ENCODE measurements at places on chromosomes 1 and 21.

DNA sequence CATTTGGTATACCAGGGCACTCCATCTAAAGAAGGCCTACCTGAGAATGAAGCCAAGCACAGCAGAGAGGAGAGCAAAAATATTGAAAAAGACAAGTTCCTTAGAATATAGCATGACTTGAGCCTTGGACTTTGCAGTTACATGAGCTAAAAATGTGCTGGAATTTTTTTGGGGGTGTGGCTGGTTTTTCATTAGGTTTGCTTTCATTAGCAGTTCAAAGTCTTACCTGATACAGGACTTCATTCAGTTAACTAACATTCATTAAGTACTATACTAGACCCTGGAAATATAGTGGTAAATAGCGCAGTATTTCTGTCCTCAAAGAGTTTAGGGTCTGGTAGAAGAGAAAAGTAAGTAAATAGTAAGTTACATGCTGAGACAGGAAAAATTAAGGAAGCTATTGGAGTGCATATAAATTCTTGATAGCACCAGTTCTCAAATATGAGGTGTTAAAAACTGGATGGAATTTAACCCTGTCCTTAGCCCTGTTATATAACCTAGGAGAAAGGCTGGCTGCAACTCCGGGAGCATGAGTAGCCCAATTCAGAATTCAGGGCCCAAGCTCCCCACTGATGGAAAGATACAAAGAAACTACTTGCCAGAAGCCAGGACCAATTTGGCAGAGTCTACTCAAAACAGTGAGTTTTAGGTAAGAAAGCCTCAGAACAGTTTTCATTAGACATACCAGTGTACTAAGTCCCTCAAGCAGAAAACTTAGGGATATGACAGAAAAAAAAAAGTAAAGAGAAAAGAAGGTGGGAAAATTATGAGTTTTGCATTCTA lies 3.1 kb upstream of the DOCK7 start:
- DNase-seq: no peak

- no peak for DNase-seq
Observed at GRCh38 chr1:240611619-240612480, at the start of gene GREM2. Gene GREM2 (minus strand): TSS chr1:240612155. CDS start chr1:240493475, 118,680 bp downstream.

DNA sequence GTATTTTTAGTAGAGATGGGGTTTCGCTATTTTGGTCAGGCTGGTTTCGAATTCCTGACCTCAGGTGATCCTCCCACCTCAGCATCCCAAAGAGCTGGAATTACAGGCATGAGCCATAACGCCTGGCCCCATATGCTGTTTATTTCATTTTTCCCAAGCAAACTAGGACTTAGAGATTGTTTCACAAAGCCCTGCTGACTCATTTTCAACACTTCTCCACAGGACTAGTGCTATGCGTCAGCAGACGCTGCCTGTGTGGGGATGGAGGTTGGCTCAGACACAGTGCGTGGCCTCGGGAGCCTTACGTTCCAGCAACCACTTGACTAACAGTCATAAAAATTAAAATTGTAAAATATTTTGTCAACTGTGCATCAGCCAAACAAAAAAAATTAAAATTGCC lies 22.7 kb downstream of the PKNOX1 start:
- DNase-seq: no peak

- no peak for DNase-seq
Observed at GRCh38 chr21:26715116-26715515, 130.1 kb downstream of the ADAMTS1 start.

- no peak for DNase-seq
Observed at GRCh38 chr1:180392427-180393145, 109.8 kb downstream of the ACBD6 start.

GRCh38 chr1:62476525-62477219 lies 39.8 kb downstream of the USP1 start:
- DNase-seq: no peak

- DNase-seq: no peak
Observed at GRCh38 chr1:218368686-218369085, 23.6 kb downstream of the TGFB2 start.

- no peak for DNase-seq
Observed at GRCh38 chr1:199978408-199978940, 49.0 kb upstream of the NR5A2 start.

GRCh38 chr1:16171314-16172151 lies 15.7 kb upstream of the EPHA2 start:
- DNase-seq: no peak

DNA sequence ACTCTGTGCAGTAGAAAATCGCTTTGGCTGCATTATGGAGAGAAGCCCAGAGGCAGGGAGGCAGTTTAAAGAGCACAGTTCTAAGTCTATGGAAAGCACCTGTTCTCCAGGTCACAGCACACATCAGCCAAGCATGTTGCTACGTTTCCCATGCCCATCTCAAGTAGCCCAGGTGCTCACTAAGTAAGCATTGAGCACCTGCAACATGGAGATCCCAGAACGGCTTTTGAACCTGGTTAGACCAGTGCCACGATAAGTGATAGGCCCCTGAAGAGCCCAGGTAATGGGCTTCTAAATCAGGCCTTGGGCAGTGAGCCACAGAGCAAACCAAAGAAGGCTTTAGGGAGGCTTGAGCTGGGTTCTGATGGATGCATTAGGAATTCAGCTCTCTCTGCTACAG lies 186.2 kb downstream of the C1orf94 start:
- DNase-seq: no peak

- no peak for DNase-seq
Observed at GRCh38 chr1:228814176-228814575, 78.9 kb downstream of the RHOU start.

- no peak for DNase-seq
Observed at GRCh38 chr1:89670163-89670562, 37.2 kb downstream of the LRRC8C start.

DNA sequence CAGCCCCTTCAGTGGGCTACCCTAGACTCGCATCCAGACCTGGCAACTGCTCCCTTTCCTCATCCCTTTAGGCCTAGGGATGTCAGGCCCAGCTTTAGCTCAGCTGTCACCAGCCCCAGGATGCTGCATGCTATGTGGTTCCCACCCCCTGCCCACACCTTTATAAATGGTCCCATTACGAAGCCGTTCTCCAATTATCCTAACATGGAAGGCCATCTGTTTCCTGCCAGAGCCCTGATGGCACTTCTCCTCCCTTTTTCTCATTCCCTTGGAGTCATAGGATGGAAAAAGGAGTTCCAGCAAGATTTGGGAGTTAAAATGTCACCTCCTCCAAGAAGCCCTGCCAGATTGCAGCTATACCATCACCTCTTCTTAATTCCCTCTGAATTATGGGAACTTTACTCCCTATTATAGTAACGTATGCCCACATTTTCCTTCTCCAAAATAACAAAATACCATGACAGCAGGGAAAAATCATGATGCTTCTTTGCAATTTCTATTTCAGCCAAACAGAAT lies 205.0 kb upstream of the GRIK3 start:
- DNase-seq: no peak

DNA sequence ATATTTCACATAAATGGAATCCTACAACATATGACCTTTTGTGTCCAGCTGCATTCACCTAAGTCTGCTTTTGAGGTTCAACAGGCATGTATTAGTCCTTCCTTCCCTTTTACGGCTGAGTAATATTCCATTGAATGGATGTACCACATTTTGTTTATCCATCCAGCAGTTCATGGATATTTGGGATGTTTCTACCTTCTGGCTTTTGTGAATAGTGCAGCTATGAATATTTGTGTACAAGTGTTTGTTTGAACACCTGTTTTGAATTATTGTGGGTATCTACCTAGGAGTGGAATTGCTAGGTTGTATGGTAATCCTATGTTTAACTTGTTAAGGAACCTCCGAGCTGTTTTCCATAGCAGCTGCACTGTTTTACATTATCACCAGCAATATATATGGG lies 62.3 kb upstream of the DESI2 start:
- no peak for DNase-seq

DNA sequence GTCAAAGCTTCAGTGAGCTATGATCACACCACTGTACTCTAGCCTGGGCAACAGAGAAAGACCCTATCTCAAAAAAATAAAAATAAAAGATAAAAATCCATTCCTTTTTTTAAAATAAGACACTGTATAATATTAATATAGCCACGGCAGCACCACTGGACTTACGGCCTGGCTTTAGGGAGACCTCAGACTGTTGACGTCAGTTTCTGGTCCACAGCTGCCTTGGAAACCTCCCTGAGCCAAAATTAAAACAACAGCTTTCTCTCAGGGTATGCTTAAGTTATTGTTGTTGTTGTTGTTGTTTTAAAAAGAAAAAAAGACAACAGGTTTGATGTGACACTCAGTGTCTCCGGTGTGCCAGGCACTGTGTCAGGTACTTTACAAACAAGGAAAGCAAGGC lies 42.0 kb downstream of the CAPZB start:
- no peak for DNase-seq

- DNase-seq: no peak
Observed at GRCh38 chr21:36654324-36654723, 44.6 kb upstream of the SIM2 start.

DNA sequence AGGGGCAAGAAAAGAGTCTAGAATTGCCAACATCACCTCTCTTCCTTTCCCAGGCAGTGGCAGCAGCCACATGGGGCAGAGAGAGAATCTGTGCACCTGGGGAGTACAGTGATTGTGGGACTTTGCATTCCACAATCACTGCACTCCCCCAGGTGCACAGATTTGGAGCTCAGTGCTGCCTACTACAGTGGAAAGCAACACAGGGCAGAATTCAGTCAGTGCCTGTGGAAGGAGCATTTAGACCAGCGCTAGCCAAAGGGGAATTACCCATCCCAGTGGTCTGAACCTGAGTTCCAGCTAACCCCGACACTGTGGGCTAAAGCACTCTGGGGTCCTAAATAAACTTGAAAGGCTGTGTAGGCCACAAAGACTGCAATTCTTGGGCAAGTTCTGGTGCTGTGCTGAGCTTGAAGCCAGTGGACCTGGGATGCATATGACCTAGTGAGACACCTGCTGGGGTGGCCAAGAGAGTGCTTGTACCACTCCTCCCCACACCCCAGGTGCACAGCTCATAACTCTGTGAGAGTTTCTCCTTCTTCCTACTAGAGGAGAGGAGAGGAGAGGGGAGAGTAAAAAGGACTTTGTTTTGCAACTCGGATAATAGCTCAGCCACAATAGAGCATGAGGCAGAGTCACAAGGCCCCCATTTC lies 50.3 kb downstream of the NUP210L start:
- DNase-seq: no peak

DNA sequence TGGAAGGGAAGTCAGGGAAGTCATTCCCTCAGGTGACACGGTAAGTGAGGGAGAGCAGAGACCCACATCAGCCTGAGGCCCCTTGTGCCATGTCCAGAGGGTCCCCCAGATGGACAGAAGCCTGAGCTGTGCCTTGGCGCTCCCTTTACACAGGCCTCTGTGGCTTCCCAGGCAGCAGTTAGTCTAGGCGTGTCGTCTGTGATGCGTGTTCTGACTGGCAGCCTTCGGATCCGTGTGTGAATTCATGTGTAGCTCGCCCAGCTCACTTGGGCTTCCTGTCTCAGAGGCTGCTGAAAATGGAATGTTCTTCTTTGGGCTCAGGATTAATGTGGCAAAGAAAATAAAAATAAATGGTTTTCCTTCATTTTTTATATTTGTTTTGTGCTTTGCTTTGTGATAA lies 28.3 kb downstream of the PRMT2 start:
- no peak for DNase-seq

GRCh38 chr1:92030656-92031107 lies 897 bp downstream of the EPHX4 start:
- DNase-seq: no peak

DNA sequence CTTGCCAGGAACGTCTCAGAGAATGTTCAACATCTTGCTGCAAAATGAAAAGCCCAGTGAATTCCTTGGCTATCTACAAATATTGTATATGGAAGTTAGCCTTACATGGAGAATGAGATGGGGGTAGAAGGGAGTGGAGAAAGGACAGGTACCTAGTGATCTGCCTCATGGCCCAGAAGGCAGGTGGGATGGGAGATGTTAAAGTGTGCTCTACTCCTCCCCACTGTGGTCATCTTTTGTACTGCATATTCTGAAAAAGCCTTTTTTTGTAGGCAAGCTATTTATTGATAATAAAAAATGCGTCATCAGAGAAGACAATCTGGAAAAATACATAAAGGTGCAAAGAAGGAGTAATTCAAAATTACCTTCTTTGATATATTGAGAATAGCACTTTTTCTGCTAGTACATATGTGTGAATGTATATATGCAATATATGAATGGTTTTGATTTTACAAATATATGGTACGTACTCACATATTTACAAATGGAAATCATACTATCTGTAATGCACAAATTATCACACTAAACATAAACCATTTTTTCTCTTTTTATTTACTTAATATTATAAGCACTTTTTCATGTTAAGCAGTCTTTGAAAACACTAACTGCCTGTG lies 19.1 kb upstream of the SLC5A9 start:
- no peak for DNase-seq

- DNase-seq: no peak
Observed at GRCh38 chr1:197363855-197364254, 95.8 kb downstream of the CRB1 start.

GRCh38 chr1:212777151-212777550 lies 14.4 kb downstream of the NSL1 start:
- no peak for DNase-seq

All from stimulated activated CD4-positive, alpha-beta T cell treated with anti-CD3 and anti-CD28 coated beads, TNF-alpha, amount 100 ng/mL, for 24 hours (primary cell).